ENCODE measurements at places on chromosomes 7 and 10.

DNA sequence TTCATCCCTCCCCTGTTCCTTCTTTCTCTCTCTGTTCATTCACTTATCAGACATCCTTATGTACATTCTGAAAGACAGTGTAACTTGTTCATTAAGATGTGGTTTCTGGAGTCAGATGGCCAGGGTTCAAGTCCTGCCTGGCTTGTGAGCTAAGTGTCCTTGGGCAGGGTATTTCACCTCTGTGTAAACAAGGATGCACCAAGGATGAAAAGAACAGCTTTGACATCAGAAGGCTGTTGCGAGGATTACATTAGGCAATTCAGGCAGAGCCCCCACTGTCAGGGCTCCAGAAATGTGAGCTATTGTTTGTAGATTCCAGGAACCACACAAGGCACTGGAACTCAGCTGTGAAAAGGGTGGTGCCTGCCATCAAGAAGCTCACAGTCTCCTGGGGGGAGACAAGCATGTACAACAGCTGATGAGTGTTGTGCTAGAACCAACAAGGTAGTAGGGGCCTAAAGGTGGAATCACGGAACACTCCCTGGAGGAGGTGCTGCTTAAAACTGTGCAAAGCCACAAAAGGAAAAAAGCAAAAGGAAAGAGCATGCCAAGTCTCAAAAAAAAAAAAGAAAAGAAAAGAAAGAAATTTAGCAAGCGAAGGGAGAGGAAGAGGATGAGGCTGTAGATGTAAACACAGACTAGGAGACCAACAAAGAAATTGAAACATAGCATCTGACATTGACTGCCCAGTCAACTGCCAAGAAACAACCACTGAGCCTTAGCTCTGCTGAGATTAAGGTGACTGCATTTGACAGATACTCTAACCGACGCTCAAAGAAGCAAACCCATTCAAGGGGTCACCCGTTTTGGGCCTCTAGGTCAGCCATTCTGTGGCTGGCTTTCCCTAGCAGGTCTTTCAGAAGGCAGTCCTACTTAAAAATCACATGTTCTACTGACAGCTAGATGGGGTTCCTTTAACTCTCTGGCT lies 12.5 kb downstream of the PDLIM1 start:
- DNase-seq, result no peak

DNA sequence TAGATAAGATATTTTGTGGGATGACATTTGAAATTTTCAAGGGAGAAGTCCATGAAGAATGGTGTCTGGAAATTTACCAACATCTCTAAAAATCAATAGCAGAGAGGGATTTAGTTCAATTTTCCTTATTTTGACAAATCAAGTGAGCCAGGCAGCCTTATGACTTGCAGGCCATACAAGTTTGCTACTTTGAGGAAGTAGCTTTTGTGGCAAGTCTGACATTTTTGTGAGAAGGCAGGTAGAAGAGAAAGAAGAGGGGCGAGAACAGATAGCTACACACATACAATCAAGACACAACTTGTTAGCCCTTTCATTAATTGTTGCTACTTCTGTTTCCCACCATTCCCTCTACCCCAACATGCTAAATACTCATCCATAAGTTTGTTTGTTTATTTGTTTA lies 74.5 kb upstream of the OIT3 start:
- DNase-seq, result no peak

DNA sequence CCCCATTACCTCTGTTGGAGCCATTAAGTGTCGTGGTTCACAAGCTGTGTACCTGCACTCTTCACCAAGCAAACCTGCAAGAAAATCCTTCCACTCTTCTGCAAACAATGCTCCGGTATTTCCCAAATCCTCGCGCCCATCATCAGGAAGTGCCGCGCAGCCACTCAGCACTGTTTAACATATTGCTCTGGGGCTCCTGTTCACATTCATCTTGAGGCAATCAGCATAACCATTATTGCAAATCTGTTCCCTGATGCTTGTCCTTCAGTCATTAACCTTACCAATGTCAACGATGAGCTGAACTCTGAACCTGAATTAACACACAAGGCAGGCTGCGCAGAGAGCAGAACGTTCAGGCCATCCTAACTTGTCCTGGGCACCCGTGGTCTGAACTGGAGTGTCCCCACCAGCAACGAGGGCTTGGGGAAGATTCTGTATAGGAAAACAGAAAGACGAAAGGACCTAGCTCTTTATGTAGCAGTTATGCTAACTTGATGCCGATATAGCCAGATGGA lies 751.4 kb upstream of the AUTS2 start:
- DNase-seq, result no peak

GRCh38 chr7:72292794-72293193 lies 119.3 kb downstream of the CALN1 start:
- DNase-seq, result no peak

DNA sequence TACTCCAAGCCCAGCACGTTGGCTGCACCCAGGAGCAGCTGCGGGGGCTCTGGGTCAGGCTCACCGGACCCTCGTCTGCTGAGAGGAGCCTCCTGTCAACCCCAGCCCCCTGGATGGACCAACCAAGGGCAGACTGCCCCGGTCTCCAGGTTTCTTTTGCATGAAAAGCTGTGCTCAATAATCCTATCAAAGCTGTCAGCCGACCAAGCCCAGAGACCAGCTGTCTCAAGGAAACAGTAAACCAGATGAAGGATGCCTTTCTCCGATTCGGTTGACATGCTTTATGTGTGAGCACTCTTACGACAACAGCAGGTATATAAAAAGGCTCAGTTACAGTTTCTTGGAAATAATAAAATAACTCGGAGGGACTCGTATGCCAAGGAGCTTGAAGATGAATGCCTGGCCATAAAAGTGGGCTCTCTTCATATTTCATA lies 71.6 kb upstream of the BAIAP2L1 start:
- no peak for DNase-seq

- no peak for DNase-seq
Observed at GRCh38 chr7:111877931-111878330, 315.6 kb upstream of the IMMP2L start.

- no peak for DNase-seq
Observed at GRCh38 chr10:77320971-77321471, 316.6 kb downstream of the KCNMA1 start.

- no peak for DNase-seq
Observed at GRCh38 chr10:34080485-34081346, 734.4 kb downstream of the PARD3 start.

- no peak for DNase-seq
Observed at GRCh38 chr10:58712982-58713381, 200.3 kb downstream of the BICC1 start.

- DNase-seq, result no peak
Observed at GRCh38 chr10:128498746-128499145, 372.5 kb upstream of the MKI67 start.

- no peak for DNase-seq
Observed at GRCh38 chr7:124896001-124896400, 33.6 kb downstream of the POT1 start.

GRCh38 chr10:101021239-101021638 lies 9.7 kb downstream of the PDZD7 start:
- no peak for DNase-seq

- no peak for DNase-seq
Observed at GRCh38 chr7:22430457-22430856, 69.5 kb downstream of the STEAP1B start.

GRCh38 chr10:76113952-76114351 lies 682.5 kb downstream of the LRMDA start:
- no peak for DNase-seq

GRCh38 chr7:72781631-72782030 lies 46.4 kb downstream of the TYW1B start:
- no peak for DNase-seq

- no peak for DNase-seq
Observed at GRCh38 chr10:97332591-97333350, 1.8 kb downstream of the FRAT2 start.
